ENCODE measurements at places on chromosomes 11 and 22.

- no peak for DNase-seq
Measured at GRCh38 chr11:34513682-34514449, at the start of gene ELF5. TSS of gene ELF5 (minus strand) at chr11:34513794. CDS start at chr11:34505749, 8,045 bp downstream.

DNA sequence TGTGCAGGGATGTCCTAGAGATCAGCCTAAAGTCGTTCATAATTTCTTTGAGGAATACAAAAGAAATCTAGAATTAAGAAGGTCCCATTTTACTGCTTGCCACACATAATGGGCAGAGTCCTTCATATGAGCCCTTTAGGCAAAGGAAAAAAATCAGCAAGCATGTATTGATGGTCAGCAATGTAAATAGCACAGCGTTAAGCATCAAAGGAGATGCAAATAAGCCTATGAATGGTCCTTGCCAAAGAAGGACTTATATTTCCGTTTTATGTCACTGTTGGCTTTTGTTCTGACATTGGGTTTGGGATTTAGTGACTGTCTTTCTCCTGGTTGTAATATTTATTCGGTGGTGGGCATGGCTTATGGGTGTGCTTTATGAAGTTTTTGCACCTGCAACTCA is 69.8 kb downstream of the CD44 start:
- DNase-seq = no peak

DNA sequence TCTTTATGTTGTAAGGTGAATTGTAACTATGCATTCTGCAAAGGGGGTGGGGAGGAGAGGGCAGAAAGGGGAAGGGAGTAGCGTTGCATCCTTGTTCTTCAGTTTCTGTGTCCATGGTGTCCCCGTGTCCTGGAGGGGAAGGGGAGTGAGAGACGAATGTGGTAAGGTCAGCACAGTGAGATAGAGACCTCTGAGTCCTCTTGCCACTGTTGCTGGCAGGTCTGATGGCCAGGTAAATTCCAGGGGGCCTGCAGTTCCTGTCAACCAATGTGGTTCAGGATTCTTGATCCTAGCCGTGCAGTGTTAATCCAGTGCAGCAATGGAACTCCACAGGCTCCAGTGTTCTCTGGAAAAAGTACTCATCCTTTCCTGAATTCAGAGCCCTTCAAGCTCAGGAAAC is 14.6 kb upstream of the ADSL start:
- no peak for DNase-seq

GRCh38 chr22:18078329-18079041 is 695 bp downstream of the PEX26 start:
- peak; percentile 3 for DNase-seq

DNA sequence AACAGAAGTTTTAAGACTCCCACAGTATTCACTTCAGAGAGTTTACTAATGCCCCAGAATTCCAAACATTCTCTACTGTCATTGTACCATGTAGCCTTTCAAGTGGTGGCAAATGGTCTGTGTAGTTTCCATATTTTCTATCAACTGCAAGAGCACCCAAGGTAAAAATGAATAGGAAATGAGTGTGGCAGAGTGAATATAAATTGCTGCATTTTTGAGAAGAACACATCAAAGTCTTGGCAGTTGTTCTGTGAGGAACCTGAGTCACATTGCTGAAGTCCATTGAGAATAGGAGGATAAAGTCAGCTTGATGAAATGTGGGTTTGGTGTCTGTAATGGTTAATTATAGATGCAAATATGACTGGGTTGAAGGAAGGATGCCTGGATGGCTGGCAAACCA is 193.6 kb downstream of the AASDHPPT start:
- DNase-seq = no peak

DNA sequence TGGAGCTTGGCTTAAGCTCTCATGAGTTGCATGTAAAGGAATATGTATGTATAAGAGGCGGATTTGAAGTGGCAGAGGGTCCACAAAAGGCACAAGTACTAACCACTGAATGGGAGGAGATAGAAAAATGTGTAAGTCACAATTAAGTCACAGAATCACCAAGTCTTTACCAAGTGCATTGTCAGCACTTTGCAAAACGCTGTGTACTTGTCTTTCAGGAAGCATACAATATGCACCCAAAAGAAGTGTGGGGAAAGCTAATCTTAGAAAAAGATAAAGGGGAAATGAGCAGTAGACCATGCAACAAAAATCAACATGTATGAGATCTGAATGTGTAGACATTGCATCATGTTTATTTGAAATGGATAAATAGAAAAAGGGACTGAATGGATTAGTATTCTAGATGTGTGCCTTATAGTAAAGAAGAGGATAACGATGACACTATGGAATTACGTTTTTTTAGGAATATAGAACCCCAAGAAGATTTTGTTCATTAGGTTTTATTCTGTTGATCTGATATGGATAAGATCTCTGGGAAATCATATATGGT is 4.5 kb downstream of the CNTF start:
- no peak for DNase-seq

Measured in NCI-H1105 (cell line).